Kidney capillary endothelial cell (primary cell): ENCODE measurements at places on chromosomes 7 and 10.

- DNase-seq: no peak
These were observed 40.9 kb upstream of the MTPN start for GRCh38 chr7:136018104-136018503.

GRCh38 chr10:118076705-118077104 is 30.0 kb upstream of the RAB11FIP2 start:
- no peak for DNase-seq

DNA sequence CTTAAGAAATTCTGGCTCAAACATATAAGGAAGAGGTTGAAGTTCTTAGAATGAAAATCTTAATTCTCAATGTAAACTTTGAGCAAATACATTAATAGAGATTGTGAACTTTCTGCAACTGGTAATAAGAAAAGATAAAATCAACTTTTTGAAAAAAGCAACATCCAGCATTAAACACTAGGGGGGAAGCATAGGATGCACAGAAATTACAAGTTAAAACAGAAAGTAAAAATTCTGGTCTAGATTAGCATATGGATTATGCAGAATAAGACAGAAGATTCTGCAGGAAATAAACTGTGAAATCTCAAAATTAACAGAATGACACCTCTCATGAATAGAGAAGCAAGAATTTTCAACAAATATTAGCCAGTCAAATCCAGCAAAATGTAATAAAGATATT is 38.0 kb upstream of the CAV2 start:
- no peak for DNase-seq

DNA sequence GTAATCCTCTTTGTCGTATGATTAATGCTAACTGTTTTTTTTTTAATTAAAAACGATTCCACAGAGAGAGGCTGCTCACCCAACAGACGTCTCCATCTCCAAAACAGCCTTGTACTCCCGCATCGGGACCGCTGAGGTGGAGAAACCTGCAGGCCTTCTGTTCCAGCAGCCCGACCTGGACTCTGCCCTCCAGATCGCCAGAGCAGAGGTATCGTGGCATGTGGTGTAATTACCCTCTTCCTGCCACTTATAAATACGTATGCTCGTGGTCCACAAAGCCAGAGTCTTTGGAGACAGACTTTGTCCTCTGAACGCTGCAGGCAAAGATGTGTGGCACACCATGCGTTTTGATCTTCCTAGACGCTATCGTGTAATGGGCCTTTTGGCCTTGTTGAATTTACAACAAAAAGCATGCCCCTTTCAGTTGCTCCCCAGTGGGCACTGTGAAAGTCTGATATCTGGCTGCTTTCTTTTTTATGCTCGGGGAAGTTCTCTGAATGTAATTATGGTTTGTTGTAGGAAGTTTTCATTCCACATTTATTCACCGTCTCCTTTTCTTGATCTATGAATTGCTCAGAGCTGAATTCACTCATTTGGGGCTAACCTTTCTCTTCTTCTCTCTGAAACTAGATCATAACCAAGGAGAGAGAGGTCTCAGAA is 33.6 kb upstream of the BTBD16 start:
- DNase-seq: no peak

DNA sequence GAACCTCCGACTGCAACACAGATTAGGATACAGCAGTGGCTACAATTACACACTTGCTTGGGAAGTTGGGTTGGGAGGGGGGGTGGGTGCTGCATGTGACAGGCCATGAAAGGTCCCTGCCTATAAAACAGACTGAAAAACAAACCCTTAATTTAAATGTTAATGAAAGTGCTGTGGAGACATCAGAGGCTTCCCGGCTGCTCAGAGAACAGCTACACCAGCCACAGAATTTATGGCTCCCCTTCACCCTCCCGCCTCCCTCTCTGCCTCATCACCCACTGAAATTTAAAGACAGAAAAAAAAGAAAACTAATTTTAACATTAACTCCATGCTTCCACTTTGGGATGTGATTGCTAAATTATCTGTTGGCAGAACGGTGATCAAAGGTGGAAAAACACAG is 34.7 kb downstream of the FBXW4 start:
- DNase-seq: no peak
